Stomach (tissue), 19 donors: ENCODE measurements at places on chromosomes 7 and 10. TPM values are rescaled to one million over a fixed set of nuclear protein-coding genes. Genes with fewer than 3 reads are reported as not detected.

Gene CRYGN
- not detected for total RNA-seq

Gene CACNB2
- total RNA-seq: 16.9 TPM

Gene ADAMTS14
- total RNA-seq: 7.3 TPM

Gene RNF148
- total RNA-seq: 10.3 TPM

Gene CALHM3
- total RNA-seq: not detected

Gene WNT8B
- total RNA-seq: not detected

Gene LDB3
- total RNA-seq: 3.1 TPM

GRCh38 chr7:2163600-2164555, 68.9 kb downstream of the MAD1L1 start:
- H3K27ac ChIP-seq: no peak overlapping the region
- no peaks in the 10 kb centered on the region for H3K27me3 ChIP-seq
- no peaks in the 10 kb centered on the region for H3K4me1 ChIP-seq
- H3K4me3 ChIP-seq: no peak overlapping the region
- peaks cover 7% of the 10 kb centered on the region for H3K36me3 ChIP-seq
- DNase-seq: peak; percentile 68

DNA sequence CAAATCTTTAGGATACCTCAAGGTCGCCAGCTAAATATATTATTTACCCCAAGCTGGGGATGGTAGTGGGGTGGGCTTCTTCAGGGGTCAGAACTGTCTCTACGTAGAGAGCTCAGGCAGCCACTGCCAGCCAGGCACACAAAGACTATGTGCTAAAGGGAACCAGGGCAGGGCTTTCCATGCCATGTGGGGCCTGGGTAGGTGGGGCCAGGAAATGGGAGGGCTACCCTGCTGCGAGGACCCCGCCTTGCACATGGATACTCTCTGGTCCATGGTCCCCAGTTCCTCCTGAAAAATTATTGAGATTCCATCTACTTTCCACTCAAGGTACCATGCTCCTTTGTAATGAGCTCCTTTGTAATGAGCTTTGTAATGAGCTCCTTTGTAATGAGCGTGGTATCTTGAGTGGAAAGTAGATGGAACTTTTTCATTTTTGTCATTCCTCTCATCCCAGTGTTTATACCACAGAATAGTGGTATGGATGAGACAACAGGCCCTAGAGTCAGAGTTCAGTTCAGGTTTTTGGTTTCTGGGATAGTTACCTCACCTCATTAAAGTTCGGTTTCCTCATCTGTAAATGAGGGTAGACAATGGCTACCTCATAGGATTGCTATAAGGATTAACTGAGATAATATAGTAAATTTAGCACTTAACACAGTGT, 5.8 kb downstream of the SYNPO2L start:
- DNase-seq: no peak
- peaks cover 27% of the 10 kb centered on the region for H3K4me1 ChIP-seq
- no peaks in the 10 kb centered on the region for H3K36me3 ChIP-seq
- no peak overlapping the region for H3K4me3 ChIP-seq

GRCh38 chr10:17586821-17587234, 30.3 kb downstream of the HACD1 start:
- no peak overlapping the region for H3K27ac ChIP-seq
- H3K4me3 ChIP-seq: no peak overlapping the region
- H3K27me3 ChIP-seq: no peaks in the 10 kb centered on the region
- no peaks in the 10 kb centered on the region for H3K36me3 ChIP-seq
- DNase-seq: no peak

DNA sequence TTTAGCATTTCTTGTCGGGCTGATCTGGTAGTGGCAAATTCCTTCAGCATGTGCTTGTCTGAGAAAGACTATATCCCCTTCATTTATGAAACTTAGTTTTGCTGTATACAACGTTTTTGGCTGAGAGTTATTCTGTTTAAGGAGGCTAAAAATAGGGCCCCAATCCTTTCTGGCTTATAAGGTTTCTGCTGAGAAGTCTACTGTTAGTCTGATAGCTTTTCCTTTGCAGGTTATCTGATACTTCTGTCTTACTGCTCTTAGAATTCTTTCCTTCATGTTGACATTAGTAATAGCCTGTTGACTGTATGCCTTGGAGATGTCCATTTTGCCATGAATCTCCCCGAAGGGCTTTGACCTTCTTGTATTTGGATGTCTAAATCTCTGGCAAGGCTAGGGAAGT, 9.9 kb downstream of the CASP7 start:
- DNase-seq: no peak
- H3K36me3 ChIP-seq: peaks cover 30% of the 10 kb centered on the region
- no peak overlapping the region for H3K27ac ChIP-seq
- no peaks in the 10 kb centered on the region for H3K27me3 ChIP-seq
- no peak overlapping the region for H3K4me3 ChIP-seq

DNA sequence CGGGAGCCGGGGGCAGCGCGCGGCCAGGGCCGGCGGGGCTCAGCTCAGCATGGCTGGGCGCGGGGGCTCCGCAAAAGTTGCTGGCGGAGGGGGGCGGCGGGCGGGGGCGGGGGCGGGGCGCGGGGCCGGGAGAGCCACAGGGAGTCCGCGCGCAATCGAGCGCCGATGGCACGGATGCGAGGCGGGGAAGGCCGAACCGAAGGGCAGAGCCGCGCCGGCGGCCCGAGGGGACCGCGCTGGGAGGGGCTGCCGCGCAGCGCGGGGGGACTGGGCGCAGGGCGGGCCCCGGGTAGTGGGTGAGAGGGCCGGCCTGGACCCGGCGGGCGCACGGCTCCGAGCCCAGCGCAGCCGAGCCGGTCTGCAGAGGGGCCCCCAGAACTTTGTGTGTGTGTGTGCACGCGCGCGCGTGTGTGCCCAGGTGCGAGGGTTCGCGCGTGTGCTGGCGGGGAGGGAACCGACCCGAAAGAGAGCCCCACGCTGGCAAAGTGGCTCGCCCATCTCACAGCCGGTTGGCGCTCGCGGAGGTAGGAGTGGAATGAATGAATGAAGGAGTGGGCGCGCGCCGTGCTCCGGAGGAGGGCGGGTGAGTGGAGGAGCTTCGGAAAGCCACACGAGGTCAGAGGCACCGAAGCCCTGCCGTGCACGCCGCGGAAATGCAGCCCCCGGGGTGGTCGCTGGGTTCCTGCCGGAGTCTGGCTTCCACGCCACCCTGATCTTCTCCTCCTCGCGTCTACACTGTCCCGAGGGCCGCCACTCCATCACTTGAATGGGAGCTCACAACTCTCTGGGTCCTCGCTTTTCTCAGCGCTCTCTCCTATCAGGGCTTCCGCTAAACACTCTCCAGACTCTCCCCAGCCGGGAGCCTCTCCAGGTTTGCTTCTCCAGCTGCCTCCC, at the start of gene HIPK2:
TSS of gene HIPK2 (minus strand) at position 51 of the 894 bp plus-strand sequence. CDS start 375 bp downstream, outside the sequence.
- H3K4me3 ChIP-seq: peak within 1 kb of the TSS; percentile 88
- H3K27ac ChIP-seq: peak within 1 kb of the TSS; percentile 97
- DNase-seq: peak; percentile 80
- H3K36me3 ChIP-seq: no peaks in the 10 kb centered on the region

DNA sequence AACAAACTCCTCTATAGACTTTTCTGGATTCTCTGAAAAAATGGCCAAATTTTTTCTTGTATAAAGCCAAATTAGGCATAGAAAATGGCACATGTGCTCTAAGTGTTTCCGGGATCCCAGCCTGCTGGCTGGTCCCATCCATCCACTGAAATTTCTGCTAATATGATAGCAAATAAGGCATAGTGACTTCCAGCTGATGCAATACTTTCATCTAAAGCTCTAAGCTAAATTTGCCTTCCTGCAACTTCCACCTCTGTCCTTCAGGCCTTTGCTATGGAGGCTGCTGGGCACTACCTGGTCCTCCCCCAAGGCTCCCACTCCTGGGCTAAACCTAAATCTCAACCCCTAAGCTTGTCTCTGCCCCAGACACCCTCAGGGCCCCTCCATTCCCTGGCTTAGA, 20.5 kb downstream of the MYH16 start:
- no peak for DNase-seq
- H3K4me1 ChIP-seq: no peaks in the 10 kb centered on the region
- H3K27ac ChIP-seq: no peak overlapping the region
- H3K36me3 ChIP-seq: no peaks in the 10 kb centered on the region
- no peaks in the 10 kb centered on the region for H3K27me3 ChIP-seq

DNA sequence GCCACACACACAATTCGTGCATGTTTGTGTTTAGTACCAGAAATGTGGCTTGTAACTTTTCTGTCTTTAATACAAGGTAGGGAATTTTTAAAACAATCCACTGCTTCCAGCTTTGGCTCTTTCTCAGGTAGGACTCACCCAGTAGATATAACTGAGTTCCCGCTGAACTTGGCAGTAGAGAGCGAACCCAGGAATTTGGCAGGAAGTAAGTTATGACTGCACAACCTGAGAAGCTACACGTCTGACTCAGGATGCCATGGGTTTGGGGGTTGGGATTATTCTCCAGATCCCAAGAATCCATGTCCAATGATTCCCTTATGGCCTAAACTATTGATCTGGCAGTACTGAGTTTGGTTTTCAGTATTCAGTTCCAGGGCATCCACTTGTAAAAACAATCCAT, 499.7 kb downstream of the CALN1 start:
- H3K27me3 ChIP-seq: no peaks in the 10 kb centered on the region
- H3K27ac ChIP-seq: no peak overlapping the region
- H3K4me3 ChIP-seq: no peak overlapping the region
- no peak for DNase-seq
- H3K4me1 ChIP-seq: no peaks in the 10 kb centered on the region

- no peaks in the 10 kb centered on the region for H3K27me3 ChIP-seq
- DNase-seq: no peak
- no peaks in the 10 kb centered on the region for H3K4me1 ChIP-seq
- no peaks in the 10 kb centered on the region for H3K36me3 ChIP-seq
Observed at GRCh38 chr7:91293136-91293535, 28.9 kb downstream of the FZD1 start.

DNA sequence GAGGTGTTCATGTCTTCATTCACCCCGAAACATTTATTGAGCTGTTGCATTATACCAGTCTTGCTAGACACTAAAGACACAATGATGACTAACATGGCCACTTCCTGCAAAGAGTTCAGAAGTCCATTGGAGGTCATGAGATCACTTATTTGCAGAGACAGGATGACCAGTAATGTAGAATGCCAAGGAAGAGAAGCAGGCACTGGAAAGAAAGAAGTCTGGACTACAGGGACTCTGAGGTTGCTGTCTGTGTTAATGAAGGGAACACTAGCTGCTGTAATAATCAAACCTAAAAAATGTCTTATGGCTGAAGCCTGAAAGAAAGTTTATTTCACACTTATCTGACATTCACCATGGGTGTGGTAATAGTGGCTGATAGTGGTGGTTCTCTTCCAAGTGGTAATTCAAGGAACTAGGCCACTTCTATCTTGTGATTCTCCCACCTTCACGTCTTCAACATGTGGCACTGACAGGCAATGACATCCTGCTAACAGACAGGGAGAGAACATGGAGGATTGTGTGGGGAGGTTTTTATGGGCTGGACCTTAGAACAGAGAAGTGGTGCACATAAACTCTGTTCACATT, 89.2 kb upstream of the MKLN1 start:
- H3K27me3 ChIP-seq: no peaks in the 10 kb centered on the region
- peaks cover 9% of the 10 kb centered on the region for H3K4me1 ChIP-seq
- no peak overlapping the region for H3K27ac ChIP-seq
- no peak overlapping the region for H3K4me3 ChIP-seq
- H3K36me3 ChIP-seq: no peaks in the 10 kb centered on the region

GRCh38 chr7:136339464-136339863, 362.3 kb upstream of the MTPN start:
- H3K27me3 ChIP-seq: no peaks in the 10 kb centered on the region
- H3K36me3 ChIP-seq: no peaks in the 10 kb centered on the region
- no peak for DNase-seq
- H3K4me3 ChIP-seq: no peak overlapping the region

GRCh38 chr7:149748076-149748874, 25.1 kb downstream of the ZNF467 start:
- no peaks in the 10 kb centered on the region for H3K36me3 ChIP-seq
- H3K4me1 ChIP-seq: peaks cover 8% of the 10 kb centered on the region
- no peaks in the 10 kb centered on the region for H3K27me3 ChIP-seq
- H3K27ac ChIP-seq: no peak overlapping the region

DNA sequence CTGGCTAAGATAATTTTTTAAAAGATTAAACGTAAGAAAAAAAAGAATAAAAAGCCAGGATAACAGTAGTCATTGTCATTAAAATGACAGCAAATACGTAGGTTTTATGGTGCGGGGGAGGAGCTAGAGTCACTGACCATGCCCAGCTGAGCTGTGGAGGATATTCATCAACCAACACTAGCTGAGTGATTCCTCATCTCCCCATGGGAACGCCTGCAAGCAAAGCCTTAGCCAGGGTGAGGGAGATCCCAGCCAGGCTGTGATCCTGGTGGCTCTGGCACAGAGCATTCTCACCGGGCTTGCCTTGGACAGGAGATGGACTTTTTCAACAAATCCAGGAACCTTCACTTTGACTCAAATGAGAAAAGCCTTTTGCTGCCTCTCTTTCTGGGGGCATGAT, 94.2 kb downstream of the HIP1 start:
- no peaks in the 10 kb centered on the region for H3K36me3 ChIP-seq
- H3K27me3 ChIP-seq: no peaks in the 10 kb centered on the region
- H3K4me3 ChIP-seq: no peak overlapping the region
- no peak overlapping the region for H3K27ac ChIP-seq
